ENCODE measurements at places on chromosomes 16 and 17.

DNA sequence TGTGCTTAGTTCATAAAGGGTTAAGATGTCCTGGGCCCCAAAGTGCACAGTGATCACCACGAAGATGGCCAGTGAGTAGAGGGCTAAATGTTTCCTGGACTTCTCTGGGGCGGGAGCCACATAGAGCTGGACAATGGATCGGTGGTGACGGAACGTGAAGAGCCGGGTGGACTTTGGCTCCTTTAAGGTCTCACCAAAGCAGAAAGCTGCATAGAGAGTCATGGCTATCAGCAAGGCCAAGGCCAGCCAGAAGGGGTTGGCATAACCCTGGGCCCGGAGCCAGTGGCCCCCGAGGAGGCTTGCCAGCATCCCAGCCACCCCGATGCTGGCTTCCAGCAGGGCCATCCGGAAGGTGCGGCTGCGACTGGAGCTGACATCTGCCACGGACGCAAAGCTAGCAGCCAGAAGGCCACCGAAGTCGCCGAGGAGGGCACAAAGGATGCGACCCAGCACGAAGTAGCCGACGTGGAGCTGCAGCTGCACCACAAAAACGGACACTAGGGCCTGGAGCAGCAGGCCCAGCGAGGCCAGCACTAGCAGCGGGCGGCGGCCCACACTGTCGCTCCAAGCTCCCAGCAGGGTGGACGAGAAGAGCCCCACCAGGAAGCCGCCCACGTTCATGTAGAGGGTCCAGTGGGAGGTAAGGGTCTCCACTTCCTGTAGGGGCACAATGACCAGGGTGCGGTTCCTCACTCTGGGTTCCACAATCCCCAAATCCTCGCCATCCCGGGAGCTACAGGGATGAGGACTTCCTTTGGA is 1.0 kb downstream of the SLC46A1 start:
- no peak for DNase-seq

DNA sequence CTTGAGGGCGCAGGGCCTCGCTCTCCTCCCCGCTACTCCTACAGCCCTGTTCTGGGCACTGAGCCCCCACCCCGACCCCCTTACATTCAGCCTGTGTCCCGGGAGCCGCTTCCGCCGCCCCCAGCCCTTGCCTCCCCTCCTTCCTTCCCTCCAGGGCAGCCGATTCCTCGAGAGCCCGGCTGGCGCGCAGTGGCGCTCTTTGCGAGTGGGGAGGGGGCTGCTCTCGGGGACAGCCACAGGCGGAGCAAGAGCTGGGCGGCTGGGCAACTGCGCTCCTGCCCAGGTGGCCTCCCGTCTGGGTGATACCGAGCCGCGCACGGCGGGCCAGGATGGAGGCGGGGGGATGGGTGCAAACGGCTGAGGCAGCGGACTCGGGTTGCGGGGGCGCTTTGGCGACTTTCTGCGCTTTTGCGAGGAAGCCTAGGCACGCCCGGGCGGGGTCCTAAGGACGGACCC is 1.2 kb downstream of the MMP15 start:
- DNase-seq: no peak

GRCh38 chr17:57288773-57289121 is 32.4 kb downstream of the MSI2 start:
- DNase-seq: no peak

DNA sequence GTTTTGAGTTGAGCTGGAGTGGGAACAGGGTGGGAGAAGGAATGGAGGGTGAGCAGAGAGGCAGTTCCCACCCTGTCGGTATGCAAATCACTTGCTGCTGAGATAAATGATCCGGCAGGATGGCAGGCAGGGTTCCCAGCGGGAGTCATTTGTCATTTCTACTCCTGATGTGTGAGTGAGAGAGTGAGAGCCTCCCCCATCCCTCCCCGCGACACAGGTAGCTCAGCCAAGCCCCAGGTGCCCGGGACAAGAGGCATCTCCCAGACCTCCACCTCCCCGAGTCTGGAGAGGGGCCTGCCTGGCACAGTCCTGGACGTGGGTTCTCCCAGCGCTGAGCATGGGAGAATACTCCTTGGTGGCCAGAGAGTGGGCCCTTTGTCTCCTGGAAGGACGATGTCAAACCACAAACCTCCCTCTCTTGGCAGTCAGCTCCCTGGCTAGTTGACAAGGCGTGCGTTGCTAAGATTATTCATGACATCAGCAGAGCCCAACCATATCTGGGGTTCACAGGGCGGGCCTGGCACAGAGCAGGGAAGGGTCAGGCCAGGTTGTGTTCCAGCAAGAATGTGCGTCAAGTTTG is 33.7 kb upstream of the TNRC6C start:
- DNase-seq: no peak

DNA sequence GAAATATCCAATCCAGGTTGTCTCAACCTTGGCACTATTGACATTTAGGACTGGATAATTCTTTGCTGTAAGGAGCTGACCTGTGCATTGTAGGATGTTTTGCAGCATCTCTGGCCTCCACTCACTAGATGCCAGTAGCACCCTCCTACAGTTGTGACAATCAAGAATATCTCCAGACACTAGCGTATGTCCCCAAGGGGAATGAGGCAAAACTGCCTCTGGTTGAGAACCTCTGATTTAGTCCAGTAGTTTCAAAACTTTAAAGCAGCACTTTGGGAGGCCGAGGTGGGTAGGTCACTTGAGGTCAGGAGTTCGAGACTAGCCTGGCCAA is 48.4 kb downstream of the IQCK start:
- no peak for DNase-seq

DNA sequence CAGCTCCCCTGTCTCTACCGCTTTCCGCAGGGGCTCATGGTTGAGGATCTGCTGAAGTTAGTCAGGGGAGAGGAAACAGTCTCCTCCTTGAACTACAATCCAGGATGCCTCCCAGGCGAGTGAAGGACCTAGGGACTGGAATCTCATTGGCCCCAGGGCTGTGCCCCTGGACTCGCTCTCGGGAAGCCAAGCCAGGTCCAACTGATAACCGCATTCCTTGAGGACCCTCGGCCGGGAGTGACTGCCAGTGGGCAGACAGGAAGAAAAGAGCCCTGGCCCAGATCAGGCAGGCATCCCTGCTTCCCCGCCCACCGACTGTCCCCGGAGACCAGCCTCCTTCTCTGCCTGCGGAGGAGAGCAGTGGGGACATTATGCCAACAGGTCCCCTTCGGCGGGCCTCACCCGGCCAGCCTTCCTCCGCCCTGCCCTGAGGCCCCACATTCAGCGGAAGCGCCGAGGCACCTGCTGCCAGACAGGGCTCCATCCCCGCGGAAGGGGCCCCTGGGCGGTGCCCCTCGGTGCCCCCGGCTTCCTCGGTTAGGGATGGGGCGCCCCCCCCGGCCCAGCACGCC is 776 bp downstream of the LRRC75A start:
- no peak for DNase-seq

- DNase-seq: no peak
Measured at GRCh38 chr16:3548445-3548844, 28.8 kb downstream of the NLRC3 start.

- DNase-seq: no peak
Measured at GRCh38 chr16:31529108-31529936, 1.6 kb downstream of the AHSP start.

Data from NCI-H1048 (cell line).